ENCODE measurements at places on chromosomes 6 and 20. TPM values are rescaled to one million over a fixed set of nuclear protein-coding genes. Genes with fewer than 3 reads are reported as not detected.

The GMEB2 gene
- total RNA-seq, result 26.6 TPM

The POLR1H gene
- 38.5 TPM for total RNA-seq

The BPI gene
- total RNA-seq, result not detected

The AIG1 gene
- total RNA-seq, result 11.1 TPM

- peaks cover 8% of the 10 kb centered on the region for H3K4me1 ChIP-seq
- H3K27me3 ChIP-seq, result peaks cover 8% of the 10 kb centered on the region
- H3K36me3 ChIP-seq, result no peaks in the 10 kb centered on the region
- H3K4me3 ChIP-seq, result no peak overlapping the region
Measured at GRCh38 chr6:156508923-156509322, 268.3 kb upstream of the ARID1B start.

DNA sequence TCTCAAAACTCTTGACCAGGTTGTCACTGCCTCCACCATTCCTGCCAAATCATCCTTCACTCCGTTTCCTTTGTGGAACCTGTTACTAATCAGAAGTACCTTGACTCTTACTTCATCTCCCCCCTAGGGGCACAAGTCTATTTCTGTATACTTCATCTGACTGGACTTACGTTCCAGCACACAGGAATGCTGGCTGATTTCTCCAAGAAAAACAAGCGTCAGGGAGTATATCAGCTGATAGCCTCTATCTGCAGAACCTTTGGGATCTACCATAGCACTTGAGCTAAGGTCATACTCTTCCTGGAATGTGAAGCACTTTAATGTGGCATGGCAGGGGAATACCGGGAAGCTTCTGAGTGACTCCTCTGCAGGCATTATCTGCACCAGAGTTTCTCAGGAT, 178.1 kb upstream of the MOCS1 start:
- no peaks in the 10 kb centered on the region for H3K4me1 ChIP-seq
- no peak overlapping the region for H3K27ac ChIP-seq
- peaks cover 1% of the 10 kb centered on the region for H3K27me3 ChIP-seq
- H3K36me3 ChIP-seq, result no peaks in the 10 kb centered on the region
- DNase-seq, result no peak

DNA sequence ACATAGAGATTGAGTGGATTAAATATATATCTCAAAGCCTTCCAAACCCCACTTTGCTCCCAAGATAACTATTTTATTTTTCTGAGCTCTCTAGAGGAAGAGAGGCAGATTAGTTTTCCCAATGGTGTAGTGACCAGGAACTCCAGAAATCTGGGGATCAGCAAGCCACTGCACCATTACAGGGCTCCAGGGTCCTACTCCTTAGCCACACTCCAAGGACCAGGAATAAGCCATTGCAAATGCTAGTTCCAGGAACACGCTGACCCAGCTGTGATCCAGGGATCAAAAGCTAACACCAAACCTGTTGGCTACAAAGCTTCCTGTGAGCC, 97.7 kb upstream of the IYD start:
- peaks cover 5% of the 10 kb centered on the region for H3K27me3 ChIP-seq
- no peak overlapping the region for H3K4me3 ChIP-seq
- peaks cover 4% of the 10 kb centered on the region for H3K4me1 ChIP-seq
- DNase-seq, result no peak

GRCh38 chr6:7672066-7673062, 53.5 kb upstream of the BMP6 start:
- no peak for DNase-seq
- no peaks in the 10 kb centered on the region for H3K36me3 ChIP-seq
- no peak overlapping the region for H3K4me3 ChIP-seq
- no peaks in the 10 kb centered on the region for H3K4me1 ChIP-seq

- H3K36me3 ChIP-seq, result no peaks in the 10 kb centered on the region
- no peaks in the 10 kb centered on the region for H3K27me3 ChIP-seq
- no peak overlapping the region for H3K27ac ChIP-seq
- DNase-seq, result no peak
Measured at GRCh38 chr6:22250486-22250885, 46.4 kb downstream of the PRL start.

GRCh38 chr20:25321991-25322390, 68.6 kb downstream of the ABHD12 start:
- peaks cover 10% of the 10 kb centered on the region for H3K36me3 ChIP-seq
- H3K4me1 ChIP-seq, result peaks cover 73% of the 10 kb centered on the region
- no peak for DNase-seq
- H3K27ac ChIP-seq, result no peak overlapping the region
- no peaks in the 10 kb centered on the region for H3K27me3 ChIP-seq

Measured in naive thymus-derived CD8-positive, alpha-beta T cell (primary cell).